ENCODE measurements at places on chromosomes 12 and 14. TPM values are rescaled to one million over a fixed set of nuclear protein-coding genes. Genes with fewer than 3 reads are reported as not detected.
A peak's percentile ranks its signal among the peaks of the same experiment; 100 is the strongest.

The RGS6 gene
- not detected for total RNA-seq

The ENDOU gene
- total RNA-seq, result not detected

GRCh38 chr12:49903351-49903699 is 375 bp downstream of the FAIM2 start:
- no peak for DNase-seq

DNA sequence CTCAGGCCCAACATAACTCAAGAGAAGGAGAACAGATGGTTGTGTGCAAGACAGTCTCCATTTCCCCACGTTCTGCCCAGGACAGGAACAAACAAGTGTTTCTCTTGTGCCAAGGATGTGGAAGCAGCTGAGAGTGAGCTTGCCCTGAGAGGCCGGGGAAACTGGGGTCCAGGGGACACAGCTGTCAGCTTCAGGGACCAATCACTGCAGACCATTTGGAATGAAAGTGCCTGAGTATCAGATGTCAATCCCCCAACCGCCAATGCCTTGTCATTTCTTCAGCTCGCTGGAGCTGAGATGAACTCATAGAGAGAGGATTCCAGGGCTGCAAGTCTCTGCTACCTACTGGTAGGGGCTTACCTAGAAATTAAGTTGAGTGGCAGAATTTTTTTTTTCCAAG is 71.9 kb upstream of the METAP2 start:
- DNase-seq, result no peak

DNA sequence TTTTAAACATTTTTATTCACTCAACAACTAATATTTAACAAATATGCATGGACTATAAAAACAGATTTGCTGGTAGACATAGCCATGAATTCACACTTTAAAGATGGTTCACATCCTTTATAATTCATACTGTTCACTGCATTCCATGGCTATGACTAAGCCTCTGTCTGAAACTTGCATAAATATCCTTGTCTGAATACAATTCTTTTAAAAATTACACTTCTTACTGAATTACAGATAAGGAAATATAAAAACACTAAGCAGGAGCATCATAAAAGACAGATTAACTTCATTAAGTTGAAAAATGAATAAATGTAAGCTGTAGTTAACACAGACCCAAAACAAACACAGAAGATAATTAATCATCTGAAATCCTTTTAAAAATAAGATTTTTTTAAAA is 53.8 kb downstream of the GXYLT1 start:
- DNase-seq, result peak; percentile 12

GRCh38 chr12:114770323-114770722 is 86.3 kb upstream of the TBX3 start:
- no peak for DNase-seq

GRCh38 chr14:91250912-91251311 is 6.4 kb upstream of the GPR68 start:
- no peak for DNase-seq

GRCh38 chr12:40915172-40915571 is 222.9 kb downstream of the CNTN1 start:
- no peak for DNase-seq

The AMN gene
- not detected for total RNA-seq

Data from mammary epithelial cell (primary cell).